ENCODE measurements at places on chromosomes 12 and 14.
A peak's percentile ranks its signal among the peaks of the same experiment; 100 is the strongest.

GRCh38 chr12:51953864-51954263, 2.4 kb downstream of the ACVR1B start:
- DNase-seq: no peak

DNA sequence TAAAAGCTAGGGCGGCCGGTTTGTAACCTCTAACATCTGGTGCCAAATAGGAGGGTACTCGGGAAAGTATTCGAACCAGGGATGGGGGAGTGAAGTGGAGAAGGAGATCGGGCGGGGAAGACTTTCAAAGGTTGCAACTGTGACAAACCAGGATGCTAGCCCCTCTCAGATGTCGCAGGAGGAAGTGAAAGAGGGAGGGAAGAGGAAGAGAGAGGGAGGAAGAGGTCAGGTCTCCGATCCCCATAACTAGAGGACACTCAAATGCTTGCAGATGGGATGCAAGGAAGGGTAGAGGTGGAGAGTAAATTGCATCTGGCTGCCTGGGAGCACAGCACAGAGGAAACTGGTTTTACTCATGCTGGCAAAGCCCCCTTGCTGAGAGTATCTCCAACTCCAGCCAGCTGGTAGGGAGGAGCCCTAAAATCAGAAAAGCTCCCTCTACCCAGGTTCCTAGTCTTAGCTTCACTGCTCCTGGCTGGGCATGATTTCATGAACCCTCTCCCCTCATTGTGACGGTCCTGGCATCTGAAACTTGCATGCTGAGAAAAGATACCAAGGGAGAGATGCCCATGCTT, 696.7 kb upstream of the TBX3 start:
- no peak for DNase-seq

DNA sequence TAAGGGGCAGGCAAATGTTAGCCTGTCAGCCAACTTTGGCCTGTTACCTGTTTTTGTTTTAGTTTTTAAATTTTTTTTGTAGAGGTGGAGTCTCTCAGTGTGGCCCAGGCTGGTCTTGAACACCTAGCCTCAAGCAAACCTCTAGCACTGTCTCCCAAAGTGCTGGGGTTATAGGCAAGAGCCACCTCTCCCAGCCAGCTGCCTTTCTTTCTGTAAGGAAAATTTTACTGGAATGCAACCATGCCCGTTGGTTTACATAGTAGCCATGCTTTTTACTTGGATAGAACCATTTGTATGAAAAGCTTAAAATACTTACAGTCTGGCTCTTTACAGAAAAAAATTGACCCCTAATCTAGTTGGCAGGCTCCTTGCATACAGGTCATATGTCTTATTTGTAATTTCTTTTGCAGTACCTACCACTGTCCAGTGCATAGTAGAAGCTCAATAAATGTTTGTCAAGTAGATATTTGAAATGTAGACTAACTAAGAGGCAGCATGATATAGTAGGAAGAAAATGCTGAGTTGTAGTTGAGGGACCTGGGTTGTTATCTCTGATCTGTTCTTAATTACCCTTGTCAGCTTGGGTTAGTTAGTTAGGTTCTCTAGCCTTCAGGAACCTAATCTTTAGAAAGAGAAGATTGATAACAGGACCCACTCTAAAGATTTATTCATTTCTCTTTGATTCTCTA, 4.7 kb downstream of the MDM2 start:
- no peak for DNase-seq

GRCh38 chr14:92185559-92185958, 63.8 kb downstream of the CPSF2 start:
- DNase-seq: no peak

DNA sequence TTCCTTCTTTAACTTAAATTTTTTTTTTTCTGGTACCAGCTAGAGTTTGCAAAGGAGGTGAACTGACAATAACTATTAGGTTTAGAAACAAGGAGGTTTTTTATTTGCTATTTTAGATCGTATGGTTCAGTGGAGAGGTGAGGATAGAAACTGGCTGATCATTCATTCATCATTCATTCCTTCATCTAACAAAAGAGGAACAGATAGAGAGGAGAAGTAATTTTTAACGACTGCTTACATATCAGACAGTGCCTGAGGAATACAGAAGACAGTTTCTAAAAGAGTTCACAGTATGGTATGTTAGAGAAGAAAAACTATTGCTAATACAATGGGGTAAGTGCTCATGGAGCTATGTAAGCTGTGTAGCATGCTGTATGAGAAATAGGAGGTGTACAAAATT, 111.1 kb downstream of the ERC1 start:
- no peak for DNase-seq

DNA sequence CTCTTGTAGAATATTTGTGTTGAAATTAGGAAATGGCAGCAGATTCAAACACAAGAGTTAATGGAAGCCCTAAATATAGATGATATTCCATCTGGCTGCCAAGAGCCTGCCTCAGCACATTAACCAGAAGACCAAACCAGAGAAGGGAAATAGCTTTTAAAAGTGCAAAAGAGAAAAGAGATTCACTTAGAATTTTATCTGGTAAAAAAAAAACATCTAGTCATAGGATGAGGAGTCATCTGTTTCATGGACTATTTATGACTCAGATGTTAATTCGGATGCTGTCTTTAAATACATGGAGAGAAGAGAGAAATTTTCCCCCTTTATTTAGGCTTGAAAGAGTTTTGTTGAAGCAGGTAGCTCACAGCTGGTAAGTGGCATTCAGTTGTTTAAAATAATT, 201.6 kb upstream of the NUDT4 start:
- no peak for DNase-seq

- DNase-seq: peak; percentile 63
Observed at GRCh38 chr12:39441963-39442830, 723 bp downstream of the KIF21A start.

GRCh38 chr12:93970900-93971688, 177.3 kb upstream of the PLXNC1 start:
- DNase-seq: no peak

GRCh38 chr14:34750670-34751069, 36.3 kb upstream of the CFL2 start:
- DNase-seq: no peak

DNA sequence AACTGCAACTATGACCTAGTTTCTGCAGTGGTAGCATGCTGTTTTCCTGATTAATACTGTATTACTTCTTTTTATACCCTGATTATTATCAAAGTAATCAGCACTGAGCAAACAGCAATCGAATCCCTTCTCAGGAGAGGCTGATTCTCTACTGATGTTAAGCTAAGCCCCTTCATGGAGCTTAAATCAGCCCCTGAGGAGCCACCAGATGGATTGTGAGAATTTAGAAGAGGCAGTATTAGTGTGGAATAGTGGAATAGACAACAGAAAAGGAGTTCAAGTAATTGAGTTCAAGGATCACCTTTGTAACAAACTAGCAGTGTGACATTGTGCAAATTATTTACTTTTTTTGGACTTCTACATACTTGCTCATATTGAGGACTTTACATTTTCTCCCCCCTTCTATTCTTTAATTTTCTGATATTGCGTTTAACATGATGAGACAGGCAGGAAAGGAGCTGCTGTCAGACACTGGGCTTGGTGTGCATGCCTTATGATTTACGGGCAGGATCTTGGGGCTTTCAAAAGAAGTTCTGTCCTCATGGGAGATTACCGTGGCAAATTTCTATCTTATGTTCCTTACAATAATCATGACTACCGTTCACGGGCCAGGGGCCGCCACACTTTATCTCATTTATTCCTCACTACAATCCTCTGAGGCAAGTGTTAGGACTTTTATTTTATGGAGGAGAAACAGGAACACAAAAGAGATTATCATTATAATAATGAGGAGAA, 68.0 kb downstream of the PTPRR start:
- DNase-seq: no peak

- no peak for DNase-seq
Observed at GRCh38 chr12:2826721-2827515, 7.9 kb downstream of the NRIP2 start.

- no peak for DNase-seq
Observed at GRCh38 chr12:94636462-94637085, 13.8 kb downstream of the TMCC3 start.

GRCh38 chr12:45458854-45459807, 243.2 kb downstream of the ANO6 start:
- no peak for DNase-seq

GRCh38 chr12:123267335-123267920, 4.2 kb downstream of the CDK2AP1 start:
- no peak for DNase-seq

GRCh38 chr12:106345746-106346145, 11.8 kb upstream of the POLR3B start:
- DNase-seq: peak; percentile 64

GRCh38 chr12:120814203-120814902, 88.7 kb downstream of the ACADS start:
- DNase-seq: no peak

DNA sequence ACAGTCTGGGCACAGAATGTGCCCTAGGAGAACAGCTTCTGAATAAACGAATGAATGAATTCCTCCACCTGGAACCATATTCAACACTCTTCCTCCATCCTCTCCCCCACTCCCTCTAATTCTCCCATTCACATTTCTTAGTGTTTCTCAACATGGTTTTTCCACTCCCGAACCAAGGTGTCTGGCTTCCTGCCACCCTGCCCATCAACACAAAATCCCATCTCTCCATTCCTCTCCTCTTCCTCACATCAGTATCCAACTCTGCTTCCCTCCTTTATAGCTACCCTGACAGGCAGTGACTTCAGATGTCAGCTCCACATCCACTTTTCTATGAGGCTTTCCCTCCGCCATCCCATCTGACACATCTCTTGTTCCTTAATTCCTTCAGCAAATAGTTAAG, 2.9 kb downstream of the TNFRSF1A start:
- no peak for DNase-seq

- no peak for DNase-seq
Observed at GRCh38 chr14:103624860-103625259, 4.2 kb upstream of the KLC1 start.

DNA sequence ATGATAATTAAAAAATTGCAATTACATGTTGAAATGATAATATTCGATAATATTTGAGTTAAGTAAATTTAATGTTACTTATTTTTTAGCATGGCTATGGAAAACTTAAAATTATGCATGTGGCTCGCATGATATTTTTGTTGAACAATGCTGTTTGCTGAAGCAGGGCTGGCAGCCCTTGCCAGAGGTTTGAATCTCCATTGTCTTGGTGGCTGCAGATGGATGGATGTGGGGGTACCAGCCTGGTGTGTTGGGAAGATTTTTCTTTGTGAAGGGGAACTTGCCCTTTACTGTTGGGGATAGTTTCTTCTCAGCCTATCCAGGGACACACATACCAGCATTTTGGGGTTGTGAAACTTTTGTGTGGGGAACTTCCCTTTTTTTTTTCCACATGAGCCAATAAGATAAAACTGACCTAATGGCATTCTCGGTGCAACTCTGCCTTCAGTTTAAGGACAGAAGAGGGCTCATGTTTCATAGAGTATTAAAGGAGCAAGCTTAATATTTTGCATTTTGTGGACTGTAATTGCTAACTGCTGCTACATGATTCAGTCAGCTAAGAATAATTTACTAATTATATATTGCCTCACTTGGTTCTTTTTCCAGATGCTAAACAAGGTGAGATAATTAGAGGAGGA, 8.8 kb downstream of the RASSF3 start:
- DNase-seq: peak; percentile 45

DNA sequence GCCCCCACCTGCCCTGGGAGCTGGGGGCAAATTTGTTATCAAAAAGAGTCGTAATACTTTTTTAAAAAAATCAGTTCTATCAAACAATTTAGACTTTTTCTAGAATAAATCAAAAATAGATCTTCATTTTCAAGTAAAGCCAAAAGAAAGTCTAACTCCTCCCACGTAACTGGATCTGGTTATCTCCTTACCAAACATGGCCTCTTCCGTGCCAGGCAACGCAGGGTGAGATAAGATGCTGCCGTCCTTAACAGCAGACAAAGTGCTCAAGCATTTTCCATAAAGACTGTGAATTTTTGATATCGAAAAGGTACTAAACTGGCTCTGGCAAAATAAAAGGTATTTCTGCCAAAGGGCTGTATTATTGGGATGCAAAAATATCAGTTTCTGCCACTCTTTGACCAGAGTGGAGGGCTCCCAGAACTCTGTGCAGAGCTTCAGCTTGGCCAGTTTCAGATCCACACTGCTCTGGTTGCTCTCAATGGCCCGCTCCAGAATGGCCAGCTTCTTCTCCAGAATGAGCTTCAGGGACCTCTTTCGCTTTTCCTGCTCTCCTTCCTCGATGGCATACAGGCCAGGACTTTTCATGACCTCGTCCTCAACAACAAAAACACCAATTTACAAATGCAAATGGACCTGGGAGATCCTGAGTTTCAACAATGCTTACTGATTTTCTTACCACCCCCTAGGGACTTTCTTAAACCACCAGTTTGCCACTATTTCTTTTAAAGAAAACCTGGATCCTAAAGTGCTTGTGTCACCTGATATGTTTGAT, 29.0 kb downstream of the NRDE2 start:
- no peak for DNase-seq

- DNase-seq: no peak
Observed at GRCh38 chr14:101072070-101072469, 168.5 kb upstream of the RTL1 start.

DNA sequence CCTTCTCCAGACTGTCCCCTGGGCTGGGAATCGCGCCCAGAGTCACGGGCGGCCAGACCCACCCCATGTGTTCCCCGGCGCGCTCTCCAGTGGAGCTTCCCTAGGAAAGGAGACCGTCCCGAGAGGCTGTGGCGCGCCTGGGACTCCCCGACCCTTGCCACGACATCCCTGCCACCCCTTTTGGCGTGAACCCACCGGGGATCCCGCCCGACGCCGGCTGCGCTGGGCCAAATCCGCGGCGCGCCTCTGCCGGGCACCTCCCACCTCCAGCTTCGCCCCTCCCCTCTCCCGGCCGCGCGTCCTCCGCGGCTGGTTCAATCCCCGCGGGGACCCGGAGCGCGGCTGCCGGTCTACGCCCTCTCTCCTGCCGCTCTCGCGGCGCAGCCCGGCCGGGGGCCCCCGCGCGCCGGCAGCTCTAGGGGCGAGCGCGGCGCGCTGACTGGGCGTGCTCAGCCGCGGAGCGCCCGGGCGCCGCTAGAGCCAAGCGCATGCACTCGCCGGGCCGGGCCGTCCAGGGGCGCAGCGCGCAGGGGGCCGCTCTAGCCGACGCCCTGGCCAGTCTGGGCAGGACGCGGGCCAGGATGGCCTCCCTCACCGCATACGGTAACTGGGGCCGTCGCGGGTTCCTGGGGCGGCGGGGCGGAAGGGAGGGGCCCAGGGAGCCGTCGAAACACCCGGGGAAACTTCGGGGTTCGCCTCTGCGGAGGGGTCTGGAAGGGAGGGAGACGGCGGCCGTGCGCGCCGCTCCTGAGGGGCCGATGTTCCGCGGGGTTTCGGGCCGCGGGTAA, 77.4 kb upstream of the ANO4 start:
- peak; percentile 46 for DNase-seq

GRCh38 chr12:102951841-102952240, 5.6 kb upstream of the ASCL1 start:
- no peak for DNase-seq

DNA sequence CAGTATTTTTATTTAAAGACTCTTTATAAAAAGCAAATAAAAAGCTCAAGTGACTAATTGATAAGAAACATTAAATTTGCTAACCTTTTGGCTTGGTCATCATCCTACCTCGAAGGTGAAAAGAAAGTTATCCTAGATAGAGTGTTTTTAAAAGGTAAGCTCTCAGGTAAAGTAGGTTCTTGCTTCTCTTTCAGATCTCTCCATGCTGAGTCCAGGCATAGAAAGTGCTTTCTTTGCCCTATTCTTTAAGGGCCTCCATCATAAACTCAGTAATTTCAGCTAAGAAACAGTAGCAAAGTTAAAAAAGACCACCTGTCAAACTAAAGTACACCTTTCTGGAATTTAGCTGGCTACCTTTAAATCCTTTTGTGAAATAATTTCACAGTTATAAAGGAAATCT, 20.6 kb upstream of the ANHX start:
- DNase-seq: no peak

Data from COR-L47 (cell line).